Glomerular endothelial cell (primary cell): ENCODE measurements at places on chromosomes 7 and 10. TPM values are rescaled to one million over a fixed set of nuclear protein-coding genes. Genes with fewer than 3 reads are reported as not detected.

DNA sequence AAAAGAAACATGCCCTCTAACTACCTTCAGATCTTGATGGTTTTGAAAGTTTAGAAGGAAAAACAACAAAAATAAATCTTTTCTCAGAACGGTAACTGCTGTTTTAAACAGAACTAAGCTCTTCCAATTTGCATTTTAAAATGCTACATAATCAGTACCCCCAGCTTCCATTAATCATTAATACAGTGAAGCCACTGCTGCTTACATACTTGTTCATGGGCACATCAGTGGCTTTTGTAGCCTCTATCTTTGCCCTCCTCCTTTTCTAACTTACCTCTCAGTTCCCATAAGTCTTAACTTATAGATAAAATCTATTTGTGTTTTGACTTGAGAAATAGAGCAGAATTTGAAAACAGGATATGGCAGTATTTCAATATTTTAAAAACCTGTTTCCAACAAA, 109.1 kb downstream of the POLL start:
- DNase-seq, result no peak

LRIT1 gene
- not detected in 2 replicates for total RNA-seq

DNA sequence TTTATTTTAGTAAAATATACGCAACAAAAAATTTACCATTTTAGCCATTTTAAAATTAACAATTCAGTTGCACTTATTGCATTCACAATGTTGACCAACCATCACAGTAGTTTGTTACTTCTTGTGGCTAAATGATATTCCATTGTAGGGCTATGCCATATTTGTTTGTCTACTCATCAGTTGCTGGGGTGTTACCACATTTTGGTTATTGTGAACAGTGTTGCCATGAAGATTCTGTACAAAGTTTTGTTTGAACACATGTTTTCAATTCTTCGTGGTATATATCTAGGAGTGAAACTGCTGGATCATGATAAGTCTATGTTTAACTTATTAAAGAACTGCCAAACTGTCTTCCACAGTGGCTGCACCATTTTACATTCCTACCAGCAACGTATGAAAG, 46.3 kb upstream of the ZNF365 start:
- DNase-seq, result no peak

DNA sequence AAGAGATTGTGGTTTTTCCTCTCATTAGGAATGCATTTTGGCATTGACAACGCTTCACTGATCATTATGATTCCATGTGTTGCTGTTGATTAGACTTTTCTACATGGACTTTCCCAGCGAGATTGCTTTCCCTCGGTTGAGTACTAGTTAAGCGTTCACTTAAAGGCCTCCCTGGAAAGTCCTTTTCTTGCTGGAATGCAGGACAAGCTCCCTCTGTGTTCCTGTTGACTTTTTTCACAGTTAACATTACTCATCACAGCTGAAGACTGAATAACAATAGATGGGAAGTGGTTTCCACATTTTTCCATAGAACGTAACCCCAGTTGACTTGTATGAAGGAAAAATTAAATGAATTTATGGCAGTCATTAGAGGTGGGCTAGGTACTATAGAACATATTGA, 2.6 kb upstream of the CAV1 start:
- DNase-seq, result peak; percentile 93

- no peak for DNase-seq
Observed at GRCh38 chr10:65628493-65629139, 1297.2 kb upstream of the LRRTM3 start.

- DNase-seq, result no peak
Observed at GRCh38 chr10:122050311-122050710, 61.3 kb downstream of the TACC2 start.

GRCh38 chr10:15136129-15137035, 32.1 kb downstream of the NMT2 start:
- DNase-seq, result no peak

RET gene
- 0.44 and 2.3 TPM in 2 replicates for total RNA-seq

SORCS1 gene
- total RNA-seq, result not detected in 2 replicates

DNA sequence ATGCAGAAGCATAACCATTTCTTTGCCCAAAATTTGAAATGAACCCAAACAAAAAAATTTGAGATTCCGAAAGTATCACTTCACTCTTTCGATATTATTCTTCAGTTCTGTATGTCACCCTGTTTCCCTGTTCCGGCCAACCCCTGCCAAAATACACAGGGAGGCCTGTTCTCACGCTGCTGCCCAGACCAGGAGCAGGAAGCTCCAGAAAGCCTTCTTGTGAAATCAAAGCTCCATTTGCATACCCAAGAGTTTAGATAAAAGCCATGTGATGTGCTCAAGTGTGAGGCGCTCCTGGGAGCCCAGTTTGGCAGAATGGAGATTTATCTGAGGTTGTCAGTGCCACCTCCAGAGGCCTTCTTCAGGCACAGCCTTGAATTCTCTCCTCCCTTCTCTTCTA, 236.2 kb downstream of the FGFR2 start:
- no peak for DNase-seq

HOXA5 gene
- 23.5 and 34.5 TPM in 2 replicates for total RNA-seq

- no peak for DNase-seq
Observed at GRCh38 chr7:2953099-2953498, 90.6 kb downstream of the CARD11 start.

- peak; percentile 75 for DNase-seq
Observed at GRCh38 chr7:47039904-47040303, 542.0 kb downstream of the TNS3 start.

ANKRD16 gene
- 5.9 and 13.9 TPM in 2 replicates for total RNA-seq

DNA sequence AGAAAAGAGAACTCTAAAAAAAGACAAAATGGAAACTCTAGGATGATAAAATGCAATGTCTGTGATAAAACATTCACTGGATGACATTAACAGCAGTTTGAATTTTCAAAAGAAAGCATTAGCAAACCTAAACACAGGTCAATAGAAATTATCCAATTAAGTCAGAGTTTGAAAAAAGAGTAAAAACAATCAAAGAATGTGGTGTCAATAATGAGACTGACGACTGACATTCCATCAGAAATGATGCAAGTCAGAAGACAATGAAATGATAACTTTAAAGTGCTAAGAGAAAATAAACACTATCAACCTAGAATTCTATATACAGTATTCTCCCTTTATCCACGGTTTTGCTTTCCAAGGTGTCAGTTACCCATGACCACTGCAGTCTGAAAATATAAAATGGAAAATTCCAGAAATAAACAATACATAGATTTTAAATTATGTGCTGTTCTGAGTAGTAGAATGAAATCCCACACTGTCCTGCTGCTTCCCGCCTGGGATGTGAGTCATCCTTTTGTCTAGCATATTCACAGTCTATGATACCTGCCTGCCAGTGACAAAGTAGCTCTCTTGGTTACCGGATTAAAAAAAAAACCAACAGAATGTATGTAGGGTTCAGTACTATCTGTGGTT, 38.3 kb upstream of the SFMBT2 start:
- no peak for DNase-seq

- DNase-seq, result no peak
Observed at GRCh38 chr7:2962865-2963264, 80.8 kb downstream of the CARD11 start.

SPDYE8 gene
- not detected in 2 replicates for total RNA-seq

GRCh38 chr7:69363136-69363535, 235.1 kb upstream of the AUTS2 start:
- no peak for DNase-seq

GRCh38 chr10:130729876-130730275, 581.6 kb downstream of the TCERG1L start:
- no peak for DNase-seq

DNA sequence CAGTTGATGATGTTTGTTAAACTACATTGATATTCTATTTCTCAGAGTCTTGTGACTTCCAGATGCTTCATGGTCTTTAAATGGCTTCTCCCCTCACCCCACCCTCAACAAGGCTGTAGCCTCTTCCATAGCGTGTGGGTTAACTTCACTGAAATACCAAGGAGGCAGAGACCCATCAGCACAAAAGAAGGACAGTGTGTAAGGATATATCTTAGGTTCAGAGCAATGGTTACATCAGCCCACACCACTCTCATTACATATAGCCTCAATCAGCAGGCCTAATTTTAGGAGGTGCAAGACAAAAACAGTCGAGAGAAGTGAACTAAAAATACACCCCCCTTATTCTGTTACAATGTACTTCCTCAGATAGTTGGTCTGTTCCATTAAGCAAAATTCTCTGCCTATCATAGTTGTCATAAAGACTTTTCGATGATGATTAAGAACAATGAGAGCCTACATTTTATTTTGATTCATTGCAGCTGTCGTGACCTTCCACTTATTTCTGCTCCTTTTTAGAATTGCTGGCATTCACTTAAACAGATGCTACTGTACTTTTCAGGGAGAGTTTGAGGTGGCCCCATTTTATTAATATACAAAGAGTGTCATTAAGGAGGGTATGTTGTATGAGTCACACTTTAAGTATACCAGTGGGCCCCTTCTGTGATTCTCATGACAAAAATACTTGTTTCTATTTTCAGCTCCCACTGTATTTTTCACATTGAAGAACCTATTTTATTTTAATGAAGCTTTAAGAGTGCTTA, 52.1 kb downstream of the WIPF3 start:
- DNase-seq, result no peak

GRCh38 chr7:99191869-99192596, 15.9 kb downstream of the KPNA7 start:
- no peak for DNase-seq

- DNase-seq, result no peak
Observed at GRCh38 chr7:36299223-36299774, 90.4 kb upstream of the ANLN start.

DNA sequence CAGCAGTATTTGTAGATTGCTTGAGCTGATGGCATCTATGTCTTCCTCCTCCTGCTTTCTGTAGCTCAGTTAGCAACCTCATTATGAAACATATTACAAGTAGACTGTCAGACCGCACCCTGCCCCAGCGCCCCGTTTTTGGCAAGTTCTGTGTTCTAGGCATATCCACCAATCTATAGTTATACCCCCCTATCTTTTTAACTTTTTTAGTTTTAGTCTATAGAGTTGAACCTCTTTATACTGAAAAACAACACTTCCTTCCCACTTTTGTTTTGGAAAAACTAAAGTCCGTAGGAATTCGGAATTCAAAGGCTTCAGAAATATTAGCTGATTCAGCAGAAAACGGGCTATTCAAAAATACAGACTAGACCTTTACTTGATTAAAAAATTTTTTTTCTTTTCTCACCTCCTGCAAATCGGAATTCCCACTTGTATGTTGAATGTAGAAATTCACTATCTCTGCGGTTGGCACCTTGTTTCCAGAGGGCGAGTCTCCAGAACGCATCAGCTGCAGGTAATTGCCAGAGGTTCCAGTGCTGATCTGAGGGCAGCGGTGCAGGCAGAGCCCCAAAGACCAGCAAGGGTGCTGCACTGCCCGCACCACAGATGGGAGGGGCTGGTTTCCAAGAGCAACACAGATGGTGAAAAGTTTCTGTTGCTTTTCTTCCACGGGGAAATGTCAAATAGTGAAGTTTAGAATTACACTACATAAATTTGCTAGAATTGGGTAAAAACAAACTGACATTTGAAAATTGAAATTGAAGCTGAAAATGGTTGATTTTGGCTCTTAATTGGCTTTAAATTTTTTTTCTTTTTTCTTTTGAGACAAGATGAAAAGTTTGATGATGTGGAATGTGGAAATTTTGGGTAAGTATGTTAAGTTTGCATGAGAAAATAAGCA, 2.2 kb upstream of the FZD8 start:
- no peak for DNase-seq

- peak; percentile 7 for DNase-seq
Observed at GRCh38 chr10:101301111-101301731, 52.7 kb upstream of the BTRC start.

CPXM2 gene
- 0.19 and 0.41 TPM in 2 replicates for total RNA-seq

DNA sequence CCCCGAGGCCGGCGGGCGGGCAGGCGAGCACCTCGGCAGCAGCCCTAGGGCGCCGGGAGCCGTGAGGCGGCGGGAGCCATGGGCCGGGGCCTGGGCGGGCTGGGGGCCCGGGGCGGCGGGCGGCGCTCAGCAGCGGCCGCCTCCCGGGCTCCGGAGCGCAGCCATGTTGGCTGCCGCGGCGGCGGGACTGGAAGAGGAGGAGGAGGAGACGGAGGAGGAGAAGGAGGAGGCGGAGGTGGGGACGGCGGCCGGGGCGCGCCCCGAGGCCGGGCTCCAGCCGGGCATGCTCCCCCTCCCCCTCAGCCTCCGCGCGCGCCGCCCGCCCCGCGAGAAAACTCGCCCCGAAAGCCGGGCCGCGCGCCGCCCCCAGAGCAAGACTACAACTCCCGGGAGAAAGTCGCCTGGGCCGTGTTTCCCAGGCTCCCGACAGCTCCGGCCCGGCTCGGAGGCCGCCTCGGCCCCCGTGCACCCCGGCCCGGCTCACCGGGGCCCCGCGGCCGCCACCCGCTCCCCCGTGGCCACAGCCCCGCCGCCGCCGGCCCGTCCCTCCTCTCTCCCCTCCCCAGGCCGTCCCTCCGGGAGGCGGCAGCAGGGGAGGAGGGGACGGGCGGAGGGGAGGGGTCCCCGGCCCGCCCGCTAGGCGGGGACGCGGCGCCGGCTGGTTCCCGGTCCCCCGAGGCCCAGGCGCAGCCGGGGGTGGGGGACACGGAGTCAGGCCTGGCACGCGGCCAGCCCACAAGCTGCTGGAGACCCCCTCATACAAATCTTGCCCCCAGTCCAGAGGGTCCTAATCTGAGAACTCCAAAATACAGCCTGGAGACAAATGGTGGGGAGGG, at the start of gene DLG5:
Gene DLG5, minus strand, starts transcription at position 190 of the 836 bp plus-strand sequence. CDS start 235 bp downstream, outside the sequence.
- DNase-seq, result no peak

DNA sequence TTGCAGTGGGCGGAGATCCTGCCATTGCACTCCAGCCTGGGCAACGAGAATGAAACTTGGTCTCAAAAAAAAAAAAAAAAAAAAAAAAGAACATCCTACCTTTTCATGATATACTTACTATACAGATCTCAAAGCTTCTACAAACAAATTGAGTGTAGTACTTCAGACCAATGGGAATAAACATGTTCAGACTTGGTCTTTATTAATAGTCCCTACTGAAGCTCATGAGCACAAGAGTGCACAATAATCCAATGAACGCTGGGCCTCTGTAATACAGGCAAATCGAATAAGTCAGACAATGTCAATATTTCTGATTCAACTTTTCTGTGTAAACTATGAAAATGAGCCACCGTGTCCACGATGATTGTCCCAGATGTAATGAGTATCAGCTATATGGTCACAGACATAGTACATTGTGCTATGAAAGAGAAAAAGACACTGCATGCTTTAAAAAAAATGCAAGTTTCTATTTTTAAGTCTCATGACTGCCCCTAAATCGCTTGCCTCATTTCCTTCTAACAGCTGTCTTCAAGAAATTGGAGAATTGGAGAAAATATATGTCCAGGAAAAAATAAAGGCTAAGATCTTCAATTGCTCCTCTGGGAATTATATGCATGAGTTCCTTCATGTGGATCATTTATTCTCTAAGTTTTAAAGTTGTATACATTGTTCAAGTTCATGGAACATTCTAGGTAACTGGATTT, 64.0 kb upstream of the CTTNBP2 start:
- no peak for DNase-seq
